ENCODE measurements at places on chromosomes 1 and 21. TPM values are rescaled to one million over a fixed set of nuclear protein-coding genes. Genes with fewer than 3 reads are reported as not detected.

The C1orf87 gene
- not detected for total RNA-seq

The SPRR2A gene
- total RNA-seq = not detected

The BRDT gene
- not detected for total RNA-seq

GRCh38 chr1:71193153-71193552 is 112.3 kb upstream of the ZRANB2 start:
- DNase-seq = no peak

GRCh38 chr1:10178597-10179405 is 31.6 kb upstream of the KIF1B start:
- DNase-seq = no peak
